ENCODE measurements at places on chromosomes 1 and 21.
A peak's percentile ranks its signal among the peaks of the same experiment; 100 is the strongest.

DNA sequence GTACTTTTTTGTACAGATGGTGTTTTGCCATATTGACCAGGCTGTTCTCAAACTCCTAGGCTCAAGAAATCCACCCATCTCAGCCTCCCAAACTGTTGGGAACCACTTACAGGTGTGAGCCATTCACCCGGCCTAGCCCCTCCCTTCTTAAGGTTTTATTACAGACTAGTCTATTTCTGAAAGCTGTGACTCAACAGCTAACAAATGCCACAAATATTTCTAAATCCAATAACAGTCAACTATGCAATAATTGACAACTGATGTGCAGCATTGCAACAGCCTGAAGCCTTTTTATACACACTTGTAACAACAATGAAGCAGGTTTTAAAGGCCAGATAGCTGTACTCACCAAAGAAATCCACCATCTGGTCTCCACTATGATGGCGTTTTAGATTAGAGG, 51.4 kb downstream of the GRIK1 start:
- DNase-seq: no peak

GRCh38 chr1:213783893-213784292, 203.9 kb upstream of the PROX1 start:
- no peak for DNase-seq

DNA sequence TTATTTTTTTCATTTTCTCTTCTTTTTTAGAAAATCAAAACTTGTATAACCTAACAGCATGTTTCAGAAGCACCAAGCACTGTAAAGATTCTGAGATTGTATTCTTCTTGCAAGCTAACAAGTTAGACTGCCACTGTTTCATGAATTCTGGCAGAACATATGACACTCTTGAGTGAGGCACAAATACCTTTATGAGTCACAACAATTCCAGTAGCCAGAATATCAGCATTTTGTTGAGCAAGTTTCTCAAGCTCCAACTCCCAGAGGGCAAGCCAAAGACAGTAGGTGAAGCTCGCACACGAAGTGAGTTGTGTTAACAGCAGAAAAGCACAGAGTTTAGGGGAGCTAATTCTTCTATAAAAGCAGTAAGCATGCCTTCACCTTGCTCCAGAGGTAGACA, 268.8 kb upstream of the NCAM2 start:
- no peak for DNase-seq

GRCh38 chr1:153774780-153775457, at the start of gene SLC27A3:
TSS of gene SLC27A3 (plus strand) at chr1:153775407. CDS start at chr1:153775498, 91 bp downstream.
- no peak for DNase-seq

GRCh38 chr21:39863111-39863510, 4.1 kb upstream of the PCP4 start:
- DNase-seq: no peak

DNA sequence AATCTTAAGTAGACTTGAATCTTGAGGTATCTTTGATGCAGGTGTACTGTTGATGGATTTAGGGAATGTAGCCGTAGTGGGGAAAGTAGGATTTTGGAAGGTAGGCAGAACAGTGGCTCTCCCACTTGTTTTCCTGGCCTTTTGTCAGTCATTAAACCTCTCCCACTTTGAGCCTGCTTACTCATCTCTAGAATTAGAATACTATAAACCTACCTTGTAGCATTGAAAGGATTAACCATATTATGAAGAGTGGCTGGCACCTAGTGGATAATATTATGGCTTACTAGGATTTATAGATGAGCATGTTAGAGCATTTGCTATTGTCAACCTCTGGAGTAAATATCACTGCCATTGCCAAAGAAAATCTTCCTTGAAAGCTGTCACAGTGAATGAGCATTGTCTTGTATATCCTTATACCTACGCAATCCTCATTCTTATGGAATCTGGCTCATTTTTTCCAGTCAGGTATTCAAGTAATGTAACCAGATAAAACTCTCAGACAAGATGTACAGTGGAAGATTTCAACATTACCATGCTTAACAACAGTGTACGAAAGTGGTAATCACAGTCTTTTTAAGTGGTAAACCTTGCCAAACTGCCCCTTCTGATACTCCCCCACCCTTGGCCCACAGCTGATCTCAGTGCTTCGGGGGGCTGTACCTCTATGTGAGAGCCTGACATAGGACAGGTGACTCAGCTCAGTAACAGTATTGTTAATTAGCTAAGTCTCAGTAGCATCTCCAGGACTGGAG, 44.4 kb downstream of the SH3GLB1 start:
- DNase-seq: no peak

DNA sequence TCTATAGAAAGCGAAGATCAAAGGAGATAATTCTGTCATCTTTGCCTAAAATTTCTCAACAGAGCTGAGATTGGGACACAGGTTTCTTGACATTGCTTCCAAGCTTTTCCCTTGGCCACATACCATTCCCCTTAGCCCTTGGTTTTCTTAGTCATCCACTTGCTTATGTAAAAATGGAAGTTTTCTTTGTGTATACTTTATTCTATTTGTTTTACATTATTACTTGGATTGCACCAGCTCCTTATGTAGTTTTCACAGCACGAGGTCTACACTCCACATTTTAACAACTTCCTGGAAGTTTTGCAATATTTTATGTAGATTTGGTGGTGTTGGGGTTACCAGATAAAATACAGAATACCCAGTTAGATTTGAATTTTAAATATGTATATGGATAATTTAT, 129.8 kb downstream of the PLA2G4A start:
- DNase-seq: no peak

DNA sequence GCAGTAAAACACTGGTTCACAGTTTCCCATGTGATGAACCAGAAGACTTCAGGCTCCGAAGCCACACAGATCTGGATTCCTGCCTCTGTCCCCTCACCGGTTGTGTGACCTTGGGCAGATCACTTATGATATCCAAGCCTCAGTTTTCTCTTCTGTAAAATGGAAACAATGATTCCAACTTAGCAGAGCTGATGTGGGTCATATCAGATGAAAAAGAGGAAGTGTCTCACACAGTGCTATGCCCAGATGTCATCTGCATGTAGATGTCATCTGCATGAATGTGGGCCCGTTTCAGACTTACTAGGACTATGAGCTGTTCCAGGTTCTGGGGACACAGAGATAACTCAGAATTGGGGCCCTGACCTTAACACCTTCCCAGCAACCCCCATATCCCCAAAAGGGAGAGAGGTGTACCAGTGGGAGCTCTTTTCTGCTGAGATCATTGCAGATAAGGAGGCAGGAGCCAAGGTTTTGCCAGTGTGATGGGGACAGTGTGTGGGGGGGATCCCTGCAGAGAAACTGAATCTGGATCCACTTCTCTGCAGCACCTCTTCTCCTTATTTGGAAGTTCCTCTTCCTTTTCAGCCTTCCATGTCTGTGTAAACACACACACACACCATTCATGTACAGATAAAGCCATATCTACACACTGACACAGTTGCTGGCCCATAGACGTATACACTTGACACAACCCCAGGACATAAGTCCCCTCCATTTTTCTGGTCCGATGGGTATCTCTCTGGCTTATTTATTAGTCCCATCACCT, 5.0 kb upstream of the ADGRB2 start:
- no peak for DNase-seq

DNA sequence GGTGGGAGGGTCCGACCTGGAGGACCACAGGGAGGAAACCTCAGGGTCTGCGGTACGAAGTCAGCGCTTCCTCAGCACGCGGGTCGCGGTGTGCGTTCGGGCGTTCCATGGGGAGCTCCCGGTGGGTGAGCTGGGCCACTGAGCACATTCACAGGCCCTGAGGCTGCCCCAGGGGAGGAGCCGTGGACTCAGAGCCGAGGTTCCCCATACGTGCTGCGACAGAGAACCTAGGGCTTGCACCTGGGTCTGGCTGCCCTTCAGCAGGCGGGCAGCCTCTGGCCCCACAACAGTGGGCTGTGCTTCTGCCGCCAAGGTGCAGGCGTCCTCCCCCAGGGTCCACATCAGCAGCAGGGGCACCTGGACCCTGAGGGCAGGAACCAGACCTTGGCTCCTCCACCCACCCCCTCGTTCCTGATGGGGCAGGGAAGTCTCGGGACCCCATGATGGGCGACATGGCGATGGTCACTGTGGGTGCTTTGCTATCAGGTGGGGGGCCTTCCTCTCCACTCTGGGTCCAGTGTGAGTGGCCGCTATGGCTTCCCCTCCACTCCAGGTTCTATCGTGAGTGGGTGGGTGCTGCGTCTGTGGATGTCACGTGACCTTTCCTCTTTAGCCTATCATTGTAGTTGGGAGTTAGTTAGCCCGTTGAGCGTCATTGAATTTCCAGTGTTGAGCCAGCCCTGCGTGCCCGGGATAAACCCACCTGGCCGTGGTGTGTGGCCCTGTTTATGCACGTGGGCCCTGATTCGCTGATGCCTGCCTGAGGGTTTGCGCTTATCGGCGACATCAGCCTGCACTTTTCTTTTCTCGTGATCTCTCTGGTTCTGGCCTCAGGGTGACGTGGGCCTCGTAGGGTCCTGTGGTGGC, 27.9 kb downstream of the FTCD start:
- no peak for DNase-seq

DNA sequence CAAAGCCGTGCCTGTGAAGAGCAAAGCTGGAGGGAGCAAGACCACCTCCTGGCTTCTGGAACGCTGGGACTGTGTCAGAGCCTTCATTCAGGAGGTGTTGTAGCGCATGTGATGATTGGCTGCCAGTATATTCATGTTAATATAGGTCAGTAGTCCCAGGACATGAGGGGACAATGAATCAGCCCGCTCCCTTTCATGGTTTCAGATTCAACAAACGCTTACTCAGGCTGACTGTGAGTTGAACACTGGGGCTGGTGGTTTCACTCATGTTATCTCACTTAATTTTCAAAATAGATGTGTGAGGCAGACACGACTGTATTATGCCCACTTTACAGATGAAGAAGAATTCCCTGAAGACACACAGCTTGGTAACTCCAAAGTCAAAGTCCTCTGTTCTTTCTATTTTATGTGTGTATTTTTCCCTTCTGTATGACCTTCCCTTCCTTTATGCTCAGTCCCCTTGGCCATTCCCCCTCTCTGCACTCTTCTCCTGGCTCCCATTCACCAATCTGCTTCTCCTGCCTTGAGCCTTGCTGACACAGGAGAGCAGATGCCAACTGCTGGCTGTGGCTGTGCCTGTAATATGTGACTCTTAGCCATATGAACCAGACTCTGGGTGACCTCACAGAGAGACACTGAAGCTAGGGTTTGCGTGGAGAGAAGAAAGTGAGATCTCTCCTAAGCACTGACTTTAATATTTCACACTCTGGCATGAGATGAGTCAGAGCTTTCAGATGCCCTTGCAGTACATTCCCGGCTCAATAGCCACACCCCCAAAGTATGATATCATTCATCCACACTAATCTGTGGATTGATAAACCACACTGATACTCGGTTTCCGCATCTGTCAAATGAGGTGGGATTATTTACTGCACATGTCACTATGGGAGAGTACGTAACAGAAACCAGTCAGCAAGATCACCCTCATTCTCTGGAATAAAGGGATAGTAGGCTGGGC, 31.4 kb upstream of the KIRREL1 start:
- DNase-seq: no peak

DNA sequence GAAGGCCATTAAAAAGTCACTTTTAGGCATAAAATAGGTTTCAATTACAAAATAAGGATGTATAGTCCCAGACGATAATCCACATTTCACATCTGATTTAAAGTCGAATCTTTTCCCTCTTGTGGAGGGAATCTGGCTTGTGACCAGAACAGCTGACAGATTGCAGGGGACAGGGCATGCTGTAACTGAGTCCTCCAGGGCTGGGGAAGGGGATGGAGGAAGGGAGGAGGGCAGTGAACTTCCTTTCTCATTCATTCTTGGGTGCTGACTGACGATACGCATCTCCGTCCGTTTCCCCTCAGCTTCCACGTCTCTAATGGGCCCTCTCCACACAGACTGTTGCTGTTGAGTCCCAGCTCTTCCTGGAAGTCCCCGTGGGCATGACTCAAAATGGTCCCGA, 108.1 kb upstream of the CSF3R start:
- no peak for DNase-seq

DNA sequence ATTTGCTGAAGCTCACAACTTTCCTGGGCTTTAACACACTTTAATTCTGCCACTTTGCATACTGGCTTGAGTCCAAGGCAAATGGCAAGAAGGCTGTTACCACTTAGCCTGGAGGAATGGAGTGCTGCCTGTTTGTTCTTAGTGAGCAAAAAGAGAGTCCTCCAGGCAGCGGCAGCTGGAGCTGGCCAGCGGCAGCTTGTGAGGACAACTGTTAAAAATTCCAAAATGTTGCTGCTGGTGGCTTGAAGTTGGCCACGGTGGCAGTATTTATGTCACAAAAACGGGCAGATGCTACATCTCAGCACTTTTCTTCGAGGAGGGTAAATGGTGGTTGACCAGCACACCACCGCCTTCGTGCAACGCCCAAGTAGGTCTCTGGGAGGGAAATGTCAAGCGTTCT, 27.3 kb downstream of the STPG1 start:
- no peak for DNase-seq

- peak; percentile 96 for DNase-seq
Observed at GRCh38 chr1:89608319-89608983, 24.5 kb upstream of the LRRC8C start.

DNA sequence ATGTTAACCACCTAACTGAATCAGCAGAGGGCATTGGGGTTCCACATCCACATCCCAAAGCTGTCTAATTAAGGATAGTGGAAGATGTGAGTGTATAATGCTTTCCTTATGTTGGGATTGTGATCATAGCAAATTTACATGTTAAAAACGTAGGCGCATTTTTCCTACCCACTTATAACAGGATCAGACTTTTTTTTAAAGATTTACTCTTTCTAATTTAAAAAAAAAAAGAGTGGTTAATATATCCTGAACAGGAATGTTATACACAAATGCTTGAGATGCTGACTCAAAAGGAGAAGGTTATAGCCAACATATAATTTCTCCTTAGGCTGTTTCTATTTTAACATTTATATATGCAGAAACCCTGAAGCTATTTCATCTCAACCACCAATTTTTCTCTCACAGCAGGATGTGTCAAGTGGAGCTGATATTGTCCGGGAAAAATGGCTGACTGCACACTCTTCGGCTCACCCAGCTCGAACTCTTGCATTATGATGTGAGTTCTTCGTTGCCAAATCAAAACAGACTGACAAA, 40.3 kb downstream of the RGS5 start:
- no peak for DNase-seq

- no peak for DNase-seq
Observed at GRCh38 chr1:230185076-230186001, 118.3 kb downstream of the GALNT2 start.

DNA sequence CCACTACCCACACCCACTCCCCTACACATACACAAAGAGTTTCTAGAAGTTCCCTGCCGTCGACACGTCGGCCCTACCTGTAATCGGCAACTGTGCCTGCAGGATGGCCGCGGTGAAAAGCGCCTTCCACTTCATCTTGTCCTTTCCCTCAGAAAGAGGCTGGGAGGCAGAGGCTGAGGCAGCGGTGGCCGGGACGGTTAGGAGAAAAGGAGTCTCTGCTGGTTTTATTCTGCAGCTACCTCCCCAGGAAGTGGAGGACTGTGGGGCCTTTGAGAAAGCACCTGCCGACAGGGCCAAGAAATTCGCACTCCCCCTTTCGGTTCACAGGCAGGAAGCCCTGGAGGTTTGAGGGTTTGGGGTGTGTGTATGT, at the start of gene CD247:
TSS of gene CD247 (minus strand) at position 199 of the 370 bp plus-strand sequence. CDS start at position 135, 64 bp downstream.
- DNase-seq: peak; percentile 88

DNA sequence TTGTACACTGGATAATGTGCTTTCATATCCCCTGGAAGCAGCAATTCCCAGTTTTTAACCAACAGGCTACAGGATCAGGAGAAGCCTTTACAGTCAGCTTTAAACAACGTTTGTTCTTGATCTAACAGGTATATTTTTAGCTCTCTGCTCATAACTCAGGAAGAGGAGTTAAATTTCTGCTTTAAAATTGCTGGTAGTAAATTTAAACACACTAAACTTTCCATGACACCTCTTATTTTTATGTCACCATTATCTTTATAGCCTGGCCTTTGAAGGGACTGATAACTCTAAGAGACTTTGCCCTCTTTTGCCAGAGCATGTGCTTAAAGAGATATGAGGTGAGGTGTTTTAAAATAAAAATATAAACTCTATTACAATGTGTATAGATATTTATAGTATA, 119.6 kb upstream of the BRINP3 start:
- DNase-seq: no peak

Measured in CD4-positive, alpha-beta memory T cell (primary cell).